ENCODE measurements at places on chromosomes 12 and 14.

DNA sequence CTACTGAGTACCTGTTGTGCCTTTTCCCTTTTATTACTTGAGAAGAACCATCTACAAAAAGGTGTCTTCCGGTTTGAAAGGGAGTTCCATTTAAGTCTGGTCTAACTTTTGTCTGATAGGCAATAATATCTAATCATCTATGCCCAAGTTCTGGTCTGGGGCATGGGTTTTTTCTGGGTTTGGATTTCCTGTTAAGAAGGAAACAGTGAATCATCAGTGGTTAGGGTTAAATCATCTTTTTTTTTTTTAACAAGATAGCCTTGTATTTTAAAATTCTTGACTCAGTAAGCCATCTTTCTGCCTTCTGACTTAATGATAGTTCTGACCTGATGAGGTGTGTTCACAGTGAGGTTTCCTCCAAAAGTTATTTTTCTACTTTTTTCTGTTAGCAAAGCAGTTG lies 29.3 kb upstream of the CPNE8 start:
- DNase-seq, result no peak

GRCh38 chr12:31008961-31009840 lies 64.5 kb upstream of the DDX11 start:
- DNase-seq, result no peak

GRCh38 chr14:93946104-93946503 lies 19.0 kb downstream of the FAM181A start:
- no peak for DNase-seq

DNA sequence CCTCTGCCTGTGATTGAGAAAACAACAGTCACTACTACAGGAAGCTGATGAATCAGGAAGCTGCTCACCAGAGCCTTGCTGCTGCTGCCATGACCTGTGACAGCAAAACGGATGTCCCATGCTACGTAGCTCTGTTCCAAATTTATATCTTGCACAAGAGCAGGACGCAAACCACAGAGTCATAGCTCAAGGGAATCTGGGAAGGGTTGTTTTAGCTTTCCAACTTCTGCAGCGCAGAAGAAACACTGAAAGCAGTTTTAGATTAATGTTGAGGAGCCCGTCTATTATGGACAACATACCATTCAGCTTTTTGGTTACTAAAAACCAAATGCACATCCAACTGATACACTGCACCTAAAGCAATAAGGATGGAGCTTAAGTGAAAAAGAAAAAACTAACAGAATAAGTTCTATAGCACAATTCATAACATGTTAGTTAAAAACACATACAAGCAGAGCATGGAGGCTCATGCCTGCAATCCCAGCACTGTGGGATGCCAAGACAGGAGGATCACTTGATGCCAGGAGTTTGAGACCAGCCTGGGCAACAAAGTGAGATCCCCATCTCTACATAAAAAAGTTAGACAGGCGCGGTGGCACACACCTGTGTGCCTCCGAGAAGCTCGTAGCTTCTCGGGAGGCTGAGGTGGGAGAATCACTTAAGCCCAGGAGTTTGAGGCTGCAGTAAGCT lies 1.7 kb upstream of the ANKRD33 start:
- DNase-seq, result no peak

DNA sequence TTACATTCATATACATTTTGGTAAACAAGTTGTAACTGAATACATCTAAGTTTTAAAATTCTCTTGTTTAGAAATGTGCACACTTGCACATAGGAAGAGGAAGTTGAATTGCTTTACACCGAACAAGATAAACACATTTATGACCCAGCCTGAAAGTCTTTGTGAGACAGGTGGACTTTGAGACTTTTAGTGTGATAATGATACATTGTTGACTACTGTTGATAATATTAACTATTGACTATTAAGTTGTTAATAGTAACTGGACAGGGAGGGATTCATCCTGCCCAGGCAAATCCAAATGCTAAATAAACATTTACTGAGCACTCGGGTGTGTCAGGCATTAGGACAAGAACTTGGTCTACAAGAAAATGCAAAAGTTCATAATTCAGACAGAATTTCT lies 68.0 kb downstream of the AVPR1A start:
- DNase-seq, result no peak

DNA sequence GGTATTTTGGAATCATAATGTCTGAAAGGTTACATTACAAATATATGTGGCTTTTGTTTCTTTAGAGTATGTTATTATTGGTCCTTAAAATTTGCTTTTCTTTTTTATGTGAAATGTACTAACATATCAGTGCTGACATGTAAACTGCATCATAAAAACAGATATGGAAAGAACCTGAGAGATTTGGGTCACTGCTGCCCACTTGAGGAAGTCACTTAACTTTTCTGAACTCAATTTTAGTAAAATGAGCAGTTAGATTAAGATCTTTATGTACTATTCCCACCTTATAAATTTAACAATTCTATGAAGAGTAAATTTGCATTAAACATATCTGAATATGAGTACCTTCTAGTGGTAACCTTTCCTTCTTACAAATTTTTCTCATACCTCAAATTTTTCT lies 7.5 kb downstream of the PTGR2 start:
- no peak for DNase-seq

- DNase-seq, result no peak
Measured at GRCh38 chr14:95691591-95691990, 5.4 kb downstream of the TCL1B start.

DNA sequence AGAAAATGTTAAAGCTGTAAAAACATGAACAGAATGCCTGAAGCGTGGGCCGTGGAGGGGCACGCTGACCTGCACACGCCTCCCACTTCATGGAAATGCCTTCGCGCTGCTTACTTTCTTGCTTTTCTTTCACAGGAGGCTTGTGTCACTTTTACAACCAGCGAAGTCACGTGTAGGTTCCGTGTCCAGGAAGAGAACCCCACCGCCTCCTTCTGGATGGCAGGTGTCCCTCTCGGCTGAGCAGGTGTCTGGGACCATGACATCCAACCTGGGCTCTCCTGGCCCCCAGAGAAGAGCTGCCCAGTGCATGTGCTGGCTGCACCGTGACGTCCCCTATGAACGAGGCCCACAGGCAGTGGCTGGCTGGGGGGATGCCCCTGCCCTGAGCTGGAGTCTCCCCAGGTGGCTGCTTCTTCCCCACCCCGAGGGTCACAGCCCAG lies 345.0 kb upstream of the SFSWAP start:
- DNase-seq, result no peak

DNA sequence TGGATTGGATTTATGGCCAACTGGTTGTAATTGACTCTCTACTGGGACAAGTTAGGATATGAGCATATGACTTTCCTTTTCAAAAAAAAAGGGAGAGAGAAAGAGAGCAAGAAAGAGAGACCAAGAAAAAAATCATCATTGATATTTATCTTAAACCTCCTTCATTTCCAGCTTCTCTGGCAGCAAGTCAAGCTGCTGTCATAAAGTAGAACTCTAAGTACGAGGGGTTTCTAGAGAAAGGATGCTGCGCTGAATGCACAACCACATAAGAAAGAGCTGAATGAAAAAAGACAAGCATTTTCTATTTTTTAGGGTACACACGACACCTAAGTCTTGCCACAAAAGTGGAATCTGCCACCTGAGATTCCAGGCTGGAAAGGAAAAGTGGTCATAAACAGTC lies 182.6 kb downstream of the SLC25A21 start:
- no peak for DNase-seq

DNA sequence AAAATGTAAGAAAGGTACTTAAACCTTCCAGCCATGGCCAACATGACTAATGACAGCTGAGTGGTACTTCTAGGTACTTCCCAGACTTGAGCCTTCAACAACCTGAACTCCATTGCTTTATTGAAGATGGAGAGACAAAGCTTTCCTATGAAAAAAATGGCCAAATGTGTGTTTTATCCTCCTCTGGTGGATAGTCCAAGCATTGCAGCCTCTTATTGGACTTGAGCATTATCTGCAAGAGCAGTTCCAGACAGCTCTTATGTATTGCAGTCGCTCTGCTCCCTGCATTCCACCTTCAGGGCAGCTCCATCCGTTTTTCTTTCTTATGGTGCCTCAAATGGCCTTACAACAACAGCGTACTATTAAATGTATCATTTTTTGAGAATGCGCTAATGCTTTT lies 588.2 kb downstream of the NRXN3 start:
- peak; percentile 1 for DNase-seq

DNA sequence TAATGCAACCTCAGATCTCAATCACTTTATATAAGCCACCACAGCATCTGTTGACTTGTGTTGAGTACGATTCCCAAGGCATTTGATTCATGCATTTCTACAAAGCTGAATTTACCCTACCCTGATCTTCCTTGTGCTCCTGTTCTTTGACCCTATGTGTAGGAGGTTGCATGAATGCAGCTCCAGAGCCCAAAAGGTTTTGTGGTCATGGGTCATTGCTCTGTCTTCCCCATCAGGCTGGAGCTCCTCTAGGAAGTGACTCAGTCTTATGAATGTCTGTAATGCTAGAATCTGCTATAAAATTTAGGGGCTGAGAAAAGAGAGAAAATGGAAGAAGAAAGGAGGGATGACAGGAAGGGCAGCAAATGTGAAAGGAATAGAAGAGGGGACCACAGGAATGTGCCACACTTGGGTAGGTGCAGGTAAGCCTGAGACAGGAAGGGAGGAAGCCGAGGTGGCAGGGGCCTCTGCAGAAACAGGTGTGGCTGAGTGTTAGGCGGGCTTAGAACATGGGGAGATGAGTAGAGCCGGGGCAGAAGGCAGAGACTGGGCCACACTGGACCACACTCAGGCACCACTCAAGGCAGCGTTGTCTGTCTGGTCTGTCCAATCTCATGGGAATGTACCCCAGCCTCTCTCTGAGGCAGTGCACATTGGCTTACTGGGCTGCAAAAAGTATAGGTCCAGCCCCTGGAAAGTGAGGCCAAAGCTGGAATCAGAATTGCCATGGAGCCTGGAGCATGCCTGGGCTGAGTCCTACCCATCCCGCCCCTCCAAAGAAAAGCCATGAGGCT lies 334.1 kb downstream of the BCL11B start:
- DNase-seq, result no peak
